Right kidney (tissue), 9 donors: ENCODE measurements at places on chromosomes 3 and 15.

GRCh38 chr3:14137004-14137403 is 12.2 kb downstream of the TMEM43 start:
- DNase-seq: no peak

DNA sequence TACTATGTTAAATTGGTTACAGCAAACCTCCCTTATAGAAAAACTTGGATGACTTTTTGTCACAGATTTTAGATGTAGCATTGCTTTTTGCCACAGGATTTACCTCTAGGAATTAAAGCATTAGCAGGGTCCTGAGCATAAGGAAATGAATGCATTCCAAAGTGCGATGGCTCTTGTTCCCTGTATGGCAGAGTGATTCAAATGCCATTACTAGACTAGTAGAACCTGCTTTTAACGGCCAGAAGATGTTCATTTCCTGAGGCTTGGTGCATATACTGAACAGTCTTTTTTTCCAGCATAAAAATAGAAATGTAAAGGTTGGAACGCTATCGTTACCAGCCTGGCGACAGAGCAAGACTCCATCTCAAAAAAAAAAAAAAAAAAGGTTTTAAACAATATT is 59.4 kb downstream of the WNT5A start:
- DNase-seq: no peak

GRCh38 chr15:30885814-30886213 is 17.9 kb upstream of the FAN1 start:
- no peak for DNase-seq

DNA sequence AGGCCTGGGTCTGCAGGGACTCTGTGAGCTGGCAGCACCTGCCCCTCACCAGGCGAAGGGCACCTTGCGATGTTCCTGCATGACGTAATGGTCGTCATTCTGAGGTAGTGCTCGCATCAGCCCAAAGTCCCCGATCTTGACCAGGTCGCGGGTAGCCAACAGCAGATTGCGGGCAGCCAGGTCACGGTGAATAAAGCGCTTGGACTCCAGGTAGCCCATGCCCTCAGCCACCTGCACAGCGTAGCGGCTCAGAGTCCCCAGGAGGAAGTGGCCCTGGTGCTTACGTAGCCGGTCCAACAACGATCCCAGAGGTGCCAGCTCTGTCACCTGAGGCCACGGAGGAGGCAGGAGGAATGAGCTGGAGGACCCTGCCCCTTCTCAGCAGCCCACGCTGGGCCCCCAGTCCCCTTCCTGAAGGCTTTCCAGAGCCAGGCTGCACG is 26.3 kb downstream of the TNK2 start:
- no peak for DNase-seq

GRCh38 chr15:98505611-98506031 is 142.7 kb upstream of the IGF1R start:
- no peak for DNase-seq

DNA sequence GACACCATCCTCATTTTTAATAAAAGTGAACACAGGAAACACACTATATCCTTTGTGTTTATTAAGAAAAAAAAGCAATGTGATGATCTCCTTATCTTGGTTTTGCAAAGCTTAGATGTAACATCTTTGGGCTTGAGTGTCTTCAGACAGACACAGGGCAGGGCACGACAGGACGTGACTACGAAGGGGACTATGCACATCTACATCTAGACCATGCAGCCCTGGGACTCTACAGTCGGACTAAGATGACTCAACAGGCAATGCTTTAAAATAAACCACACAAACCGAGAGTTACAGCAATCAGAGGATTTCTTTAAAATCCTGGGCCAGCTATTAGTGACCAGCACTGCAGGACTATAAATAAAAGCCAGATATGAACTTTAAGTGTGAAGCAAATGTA is 22.8 kb upstream of the TM2D3 start:
- DNase-seq: no peak

GRCh38 chr3:56904552-56905215 is 102.9 kb upstream of the ARHGEF3 start:
- DNase-seq: no peak

DNA sequence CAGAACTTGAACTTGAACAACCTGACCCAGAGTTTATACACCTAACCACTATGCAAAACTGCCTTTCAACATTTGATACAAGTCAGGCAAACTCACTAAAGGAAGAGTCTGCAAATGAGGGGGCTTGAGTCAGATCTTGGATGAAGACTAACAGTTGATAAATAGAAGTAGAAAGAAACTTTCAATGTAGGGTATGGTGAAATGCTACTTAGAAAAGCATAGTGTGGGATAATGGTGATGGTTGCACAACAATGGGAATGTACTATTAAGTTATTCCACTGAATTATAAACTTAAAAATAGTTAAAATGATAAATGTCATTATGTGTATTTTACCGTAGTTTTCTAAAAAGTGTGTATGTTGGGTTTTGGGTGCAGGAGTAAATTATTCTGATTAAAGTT is 19.7 kb upstream of the ZNF280D start:
- DNase-seq: no peak

- DNase-seq: no peak
Measured at GRCh38 chr15:77457905-77458265, 37.2 kb downstream of the HMG20A start.

- no peak for DNase-seq
Measured at GRCh38 chr15:78684657-78685056, 43.6 kb upstream of the CHRNB4 start.

DNA sequence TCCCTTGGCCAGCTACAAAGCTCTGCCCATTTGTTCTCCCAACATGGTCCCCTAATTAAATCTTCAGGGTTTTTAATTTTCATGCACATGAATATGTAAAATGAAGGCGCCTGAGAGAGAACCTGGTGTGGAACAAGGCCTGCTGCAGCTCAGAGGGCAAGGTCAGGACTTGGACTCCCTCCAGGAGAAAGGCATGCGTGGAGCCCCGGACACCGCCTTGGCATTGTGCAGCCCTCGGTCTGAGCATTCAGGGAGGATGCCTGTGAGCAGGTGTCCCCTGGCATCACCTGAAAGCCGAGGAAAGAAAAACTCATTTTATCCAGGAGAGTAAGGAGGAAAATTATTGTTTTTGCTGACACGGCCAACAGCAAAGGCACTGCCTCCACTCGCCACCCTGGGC is 33.8 kb upstream of the EPHB1 start:
- no peak for DNase-seq

GRCh38 chr3:12954891-12955650 is 113.7 kb upstream of the RPL32 start:
- DNase-seq: peak; percentile 31

- no peak for DNase-seq
Measured at GRCh38 chr3:169965562-169966427, 812 bp upstream of the SEC62 start.

- DNase-seq: no peak
Measured at GRCh38 chr3:197511130-197511529, 44.6 kb downstream of the BDH1 start.

DNA sequence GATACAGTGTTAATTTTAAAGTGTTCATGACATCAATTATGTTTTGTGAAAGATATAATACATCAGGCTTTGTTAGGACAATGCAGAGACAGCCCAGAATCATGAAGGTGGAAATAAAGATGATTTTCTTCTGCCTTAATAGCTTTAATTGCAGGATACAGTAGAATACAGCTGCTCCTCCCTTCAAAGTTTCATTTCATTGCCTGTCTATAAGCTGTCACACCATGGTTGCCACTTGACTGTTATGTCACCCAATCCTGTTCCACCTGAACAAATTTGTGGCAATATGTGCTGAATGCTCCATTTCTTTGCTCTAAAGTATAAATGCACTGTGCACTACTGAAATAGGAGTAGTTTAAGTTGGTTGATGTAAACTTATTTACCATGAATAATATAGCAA is 537.8 kb upstream of the ROBO2 start:
- no peak for DNase-seq

DNA sequence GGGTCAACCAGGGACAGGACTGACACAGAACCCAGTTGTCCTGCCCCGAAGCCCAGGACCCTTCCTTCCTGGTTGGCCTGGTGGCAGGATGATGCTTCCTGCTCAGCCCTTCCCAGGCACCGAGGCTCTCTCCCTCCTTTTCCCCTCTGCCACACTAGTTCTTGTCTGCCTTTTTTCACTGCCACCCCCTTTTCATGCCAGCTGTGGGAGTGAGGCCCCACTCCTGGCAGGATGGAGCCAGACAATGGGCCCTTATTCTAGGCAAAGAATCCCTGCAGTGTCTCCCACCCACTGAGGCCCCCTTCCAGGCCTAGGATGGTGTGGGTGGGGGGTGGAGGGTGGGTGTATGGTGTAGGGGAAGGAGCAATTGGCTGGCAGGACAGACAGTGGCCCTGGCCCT is 1.1 kb upstream of the SCAMP5 start:
- no peak for DNase-seq

DNA sequence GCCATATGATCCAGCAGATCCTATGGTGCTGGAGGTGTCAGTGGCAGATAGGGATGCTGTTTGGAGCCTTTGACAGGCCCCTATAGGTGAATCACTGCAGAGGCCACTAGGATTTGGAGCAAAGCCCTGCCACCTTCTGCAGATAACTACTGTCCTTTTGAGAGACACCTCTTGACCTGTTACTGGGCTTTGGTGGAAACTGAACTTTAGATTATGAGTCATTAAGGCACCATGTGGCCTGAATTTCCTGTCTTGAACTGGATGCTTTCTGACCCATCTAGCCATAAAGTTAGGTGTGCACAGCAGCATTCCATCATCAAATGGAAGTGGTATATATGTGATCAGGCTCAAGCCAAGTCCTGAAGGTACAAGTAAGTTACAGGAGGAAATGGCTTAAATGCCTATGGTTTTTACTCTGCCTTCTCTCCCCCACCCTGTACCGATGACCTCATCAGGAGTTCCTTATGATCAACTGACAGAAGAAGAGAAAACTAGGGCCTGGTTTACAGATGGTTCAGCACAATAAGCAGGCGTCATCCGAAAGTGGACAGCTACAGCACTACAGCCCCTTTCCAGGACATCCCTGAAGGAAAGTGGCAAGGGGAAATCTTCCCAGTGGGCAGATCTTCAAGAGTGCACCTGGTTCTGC is 565.6 kb upstream of the AGTR1 start:
- DNase-seq: no peak

DNA sequence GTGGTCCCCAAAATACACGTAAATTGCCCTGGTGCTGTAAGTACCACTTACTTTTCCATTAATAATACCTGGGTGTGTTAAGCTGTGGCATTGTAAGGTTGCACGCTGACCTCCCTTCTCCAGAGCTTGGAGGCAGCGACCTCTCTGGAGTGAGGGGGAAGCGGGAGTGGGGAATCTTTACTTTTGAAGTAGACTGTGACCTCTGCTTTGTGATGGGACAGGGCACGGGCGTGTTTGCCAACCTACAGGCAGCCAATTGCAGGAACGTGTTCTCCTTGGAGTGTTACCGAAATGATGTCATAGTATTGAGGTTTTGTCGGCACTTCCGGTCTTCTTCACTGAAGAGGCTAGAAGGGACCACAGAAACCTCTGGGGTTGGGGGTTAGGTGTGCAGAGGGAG is 227.3 kb upstream of the C2CD4B start:
- no peak for DNase-seq

DNA sequence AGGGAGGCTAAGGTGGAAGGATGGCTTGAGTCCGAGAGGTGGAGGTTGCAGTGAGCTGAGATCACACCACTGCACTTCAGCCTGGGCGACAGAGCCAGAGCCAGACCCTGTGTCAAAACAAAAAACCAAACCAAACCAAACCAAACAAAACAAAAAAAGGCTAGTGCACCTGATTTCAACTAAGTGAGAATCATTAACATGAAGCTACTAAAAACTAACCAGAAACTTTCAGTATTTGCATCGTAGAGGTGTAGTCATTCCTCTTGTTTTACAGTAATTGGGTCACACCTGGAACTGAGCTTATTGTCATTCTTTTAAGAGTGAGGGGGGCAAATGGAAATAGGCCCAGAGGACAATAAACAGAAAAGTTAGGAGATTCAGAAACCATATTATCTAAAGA is 58.5 kb downstream of the ST6GAL1 start:
- no peak for DNase-seq

- DNase-seq: no peak
Measured at GRCh38 chr3:31573036-31573779, 40.5 kb downstream of the STT3B start.

DNA sequence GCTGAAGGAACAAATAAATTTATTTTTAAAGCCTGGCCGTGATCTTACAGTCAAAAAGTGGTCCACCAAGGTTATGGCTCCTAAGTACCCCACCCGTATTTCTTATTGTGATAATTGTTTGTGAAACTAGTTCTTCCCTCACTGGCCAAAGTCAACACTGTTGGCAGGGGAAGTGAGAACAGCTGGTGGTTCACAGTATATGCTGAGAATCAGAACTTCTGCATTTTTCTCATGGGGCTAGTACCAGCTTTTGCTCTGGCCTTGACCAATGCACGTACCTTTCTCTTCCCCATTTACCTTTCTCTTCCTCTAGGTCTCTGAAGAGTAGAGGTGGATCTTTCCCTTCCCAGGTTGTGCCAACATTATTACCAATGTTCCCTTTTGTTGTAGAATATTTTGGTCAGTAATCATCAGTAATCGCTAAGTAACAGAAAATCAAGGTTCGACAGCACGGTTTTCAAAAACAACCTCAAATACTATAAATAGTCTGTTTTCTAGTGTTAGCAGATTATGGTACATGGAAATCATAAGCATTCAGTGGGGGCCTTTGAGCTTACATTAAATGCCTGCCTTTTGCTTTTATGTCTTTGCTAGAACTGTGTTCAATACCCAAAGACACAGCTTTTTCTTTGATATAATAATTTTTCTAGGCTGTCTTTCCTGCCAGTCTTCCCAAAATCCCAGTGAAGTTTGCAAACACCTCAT is 268.0 kb downstream of the LPP start:
- DNase-seq: no peak

GRCh38 chr3:191958980-191959671 is 498.2 kb downstream of the PYDC2 start:
- no peak for DNase-seq

DNA sequence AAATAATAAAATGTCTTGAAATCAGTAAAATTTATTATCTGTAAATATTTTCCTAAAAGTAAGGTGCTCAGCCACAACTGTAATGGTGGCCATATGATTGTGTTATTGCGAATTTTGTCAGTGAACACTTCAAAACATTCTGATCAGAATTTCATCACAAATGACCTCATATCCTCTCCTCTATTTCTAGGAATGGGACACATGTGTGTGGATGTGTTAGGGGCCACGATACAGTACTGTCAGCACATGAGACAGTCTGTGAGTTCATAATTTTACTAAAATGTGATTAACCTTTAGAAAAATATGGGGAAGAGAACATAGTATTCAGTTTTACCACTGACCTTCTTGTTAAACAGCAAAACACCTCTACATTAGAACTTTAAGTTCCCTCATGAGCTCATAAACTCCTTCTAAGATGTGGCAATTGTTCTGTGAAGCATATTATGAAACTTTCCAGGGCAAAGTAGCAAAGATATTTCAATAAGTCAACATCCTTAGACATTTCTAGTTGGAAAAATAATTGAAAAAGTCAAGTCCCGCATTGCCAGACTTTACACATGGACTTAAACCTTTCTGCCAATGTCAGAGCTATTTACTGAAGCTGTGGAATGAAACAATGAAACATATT is 158.2 kb upstream of the ABI3BP start:
- no peak for DNase-seq
